ENCODE measurements at places on chromosomes 6 and 20.
A peak's percentile ranks its signal among the peaks of the same experiment; 100 is the strongest.

DNA sequence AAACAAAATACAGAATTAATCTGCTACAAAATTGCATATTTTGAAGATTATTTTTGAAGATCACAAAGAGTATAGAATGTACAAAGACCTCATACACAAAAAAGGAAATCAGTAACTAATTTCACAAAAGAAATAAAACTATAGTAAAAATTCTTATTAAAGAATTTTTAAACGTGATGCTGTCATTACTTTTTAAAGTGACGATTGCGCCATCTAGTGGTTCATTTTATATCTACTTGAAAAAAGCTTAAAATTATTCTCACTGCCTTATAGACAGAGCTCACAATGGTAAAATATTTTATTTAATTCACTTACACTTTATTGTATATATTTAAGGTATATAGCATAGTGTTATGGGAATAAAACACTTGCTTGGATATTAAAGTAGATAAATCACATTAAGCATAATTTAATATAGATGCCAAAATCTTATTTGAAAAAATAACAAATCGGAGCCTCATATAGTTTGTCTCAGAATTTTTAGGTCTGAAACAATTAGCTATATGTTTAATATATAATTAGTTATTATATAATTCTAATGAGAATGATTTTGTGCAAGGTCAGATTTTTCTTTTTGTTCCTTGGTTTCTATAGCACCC is 128.8 kb downstream of the PHF3 start:
- DNase-seq, result no peak

- peak; percentile 85 for DNase-seq
Measured at GRCh38 chr20:13355941-13356486, 134.9 kb downstream of the ISM1 start.

GRCh38 chr20:15814911-15815310 is 758.3 kb downstream of the KIF16B start:
- no peak for DNase-seq

GRCh38 chr6:16776394-16777017 is 15.2 kb upstream of the ATXN1 start:
- peak; percentile 50 for DNase-seq

DNA sequence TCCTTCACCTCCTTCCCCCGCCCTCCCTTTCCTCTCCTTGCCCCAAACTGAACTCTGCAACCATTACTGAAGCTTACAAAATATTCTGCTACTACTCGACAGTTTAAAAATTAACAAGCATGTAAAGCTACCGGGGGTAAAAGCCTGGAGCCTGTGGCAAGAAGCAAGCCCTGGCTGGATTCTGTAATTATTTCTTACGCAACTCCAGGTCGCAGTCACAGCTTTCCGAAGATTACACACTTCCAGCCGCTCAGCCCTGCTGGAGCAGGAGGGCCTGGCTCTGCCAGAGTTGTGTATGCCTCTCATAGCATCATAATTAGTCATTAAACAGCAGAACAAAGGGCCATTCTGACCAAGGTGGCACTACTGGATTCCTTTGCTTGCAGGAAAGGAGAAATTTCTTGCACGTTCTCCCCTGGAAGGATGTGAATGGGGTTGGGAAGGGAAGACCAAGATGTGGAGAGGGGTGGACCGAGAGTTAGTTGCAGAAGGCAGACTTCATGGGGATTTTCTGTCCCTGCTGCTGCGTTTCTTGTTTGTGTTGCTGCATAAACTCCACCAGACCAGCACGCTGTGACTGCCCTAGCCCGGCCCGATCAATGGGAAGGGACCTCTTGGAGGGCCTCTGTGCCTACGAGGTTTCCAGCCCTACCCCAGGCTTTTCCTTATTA is 23.6 kb downstream of the FOXQ1 start:
- DNase-seq, result no peak

DNA sequence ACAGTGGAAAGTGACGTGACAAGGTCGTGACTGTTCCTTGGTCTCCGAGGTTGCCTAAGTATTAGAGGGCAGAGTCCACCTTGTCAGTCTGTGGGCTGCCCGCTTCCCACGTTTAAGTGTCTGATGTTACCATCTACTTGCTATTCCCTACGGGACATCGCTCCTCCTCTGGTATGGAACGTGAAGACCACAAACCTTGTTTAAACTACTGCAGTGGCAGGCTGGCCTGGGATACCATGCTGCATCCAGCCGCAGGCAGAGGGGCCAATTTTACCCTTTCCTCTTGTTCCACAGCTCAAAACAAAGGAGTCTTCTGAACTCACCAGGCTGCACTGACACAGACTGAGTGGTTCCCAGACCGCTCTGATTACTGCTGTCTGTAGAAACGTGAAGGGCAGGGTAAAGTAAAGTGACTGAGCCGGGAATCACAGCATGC is 275.9 kb downstream of the FOXC1 start:
- no peak for DNase-seq

GRCh38 chr20:56069016-56069415 is 63.7 kb upstream of the CBLN4 start:
- no peak for DNase-seq

GRCh38 chr6:74853991-74854390 is 351.9 kb downstream of the COL12A1 start:
- DNase-seq, result no peak

DNA sequence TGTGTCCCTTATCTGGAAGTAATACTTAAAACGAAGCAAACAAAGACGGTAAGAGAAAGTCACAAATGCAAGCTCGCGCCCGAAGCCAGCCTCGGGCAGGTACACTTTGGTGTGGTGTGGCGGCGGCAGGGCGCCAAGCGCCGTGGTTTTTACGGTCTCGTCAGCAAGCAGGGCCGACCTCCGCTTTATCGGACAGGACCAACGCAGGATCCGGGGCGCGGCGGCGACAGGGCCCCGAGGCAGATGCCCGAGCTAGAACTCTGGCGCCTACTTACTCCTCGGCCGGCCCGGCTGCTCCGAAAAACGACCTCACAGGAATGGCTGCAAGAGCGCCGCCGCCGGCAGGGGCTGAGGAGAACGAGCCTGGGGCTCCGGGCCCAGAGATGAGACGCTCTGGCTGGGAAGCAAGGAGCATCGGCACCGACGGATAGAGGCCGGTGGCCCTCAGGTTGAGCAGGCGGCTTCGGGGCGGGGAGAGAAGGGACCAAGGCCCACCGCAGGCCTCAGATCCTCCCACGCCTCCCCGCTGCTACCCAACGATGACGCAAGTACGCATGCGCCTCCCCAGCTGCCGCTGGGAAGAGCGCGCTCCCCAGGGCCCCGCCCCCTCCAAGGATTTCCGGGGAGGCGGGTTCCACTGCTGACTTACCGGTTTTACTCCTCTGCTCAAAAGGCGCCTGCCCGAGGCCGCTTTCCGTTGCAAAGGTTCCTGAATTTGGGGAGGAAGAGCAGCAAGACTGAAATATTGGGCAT is 60.6 kb downstream of the FAM217A start:
- DNase-seq, result peak; percentile 97

GRCh38 chr6:111555036-111555435 is 50.6 kb downstream of the TRAF3IP2 start:
- no peak for DNase-seq

DNA sequence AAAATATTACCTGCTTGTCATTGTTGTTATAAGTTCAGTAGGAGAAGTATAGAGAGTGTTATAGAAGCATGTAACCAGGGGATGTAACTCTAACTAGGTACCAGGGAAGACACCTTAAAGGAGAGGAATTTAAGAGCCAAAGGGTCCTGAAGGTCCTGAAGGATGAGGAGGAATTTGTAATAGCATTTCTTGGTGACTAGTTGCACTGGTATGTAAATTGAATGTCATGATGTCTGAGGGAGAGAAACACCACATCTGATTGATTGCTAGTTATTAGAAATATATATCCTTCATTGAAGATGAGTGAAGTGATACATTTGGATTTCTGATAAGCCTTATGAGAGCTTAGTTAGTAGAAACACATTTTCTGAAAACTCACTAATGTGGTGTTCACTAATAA is 643.8 kb downstream of the RFPL4B start:
- no peak for DNase-seq

DNA sequence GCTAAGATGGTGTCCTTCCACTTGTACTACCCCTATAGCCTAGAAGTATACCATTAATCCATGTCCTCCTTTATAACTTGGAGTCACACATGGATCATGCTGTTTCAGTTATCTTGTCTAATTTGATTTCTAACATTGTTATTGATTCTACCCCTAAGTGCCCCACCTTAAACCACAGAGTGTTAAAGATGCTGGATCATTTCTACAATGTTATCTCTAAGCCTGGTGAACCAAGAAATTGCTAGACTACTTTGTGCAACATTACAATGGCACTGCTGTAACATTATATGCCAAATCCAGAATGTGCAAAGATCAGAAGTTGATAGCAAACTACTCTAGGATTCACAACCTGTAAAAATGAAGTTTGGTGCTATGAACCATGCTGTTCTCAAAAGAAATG is 1.7 kb downstream of the CGA start:
- DNase-seq, result no peak

DNA sequence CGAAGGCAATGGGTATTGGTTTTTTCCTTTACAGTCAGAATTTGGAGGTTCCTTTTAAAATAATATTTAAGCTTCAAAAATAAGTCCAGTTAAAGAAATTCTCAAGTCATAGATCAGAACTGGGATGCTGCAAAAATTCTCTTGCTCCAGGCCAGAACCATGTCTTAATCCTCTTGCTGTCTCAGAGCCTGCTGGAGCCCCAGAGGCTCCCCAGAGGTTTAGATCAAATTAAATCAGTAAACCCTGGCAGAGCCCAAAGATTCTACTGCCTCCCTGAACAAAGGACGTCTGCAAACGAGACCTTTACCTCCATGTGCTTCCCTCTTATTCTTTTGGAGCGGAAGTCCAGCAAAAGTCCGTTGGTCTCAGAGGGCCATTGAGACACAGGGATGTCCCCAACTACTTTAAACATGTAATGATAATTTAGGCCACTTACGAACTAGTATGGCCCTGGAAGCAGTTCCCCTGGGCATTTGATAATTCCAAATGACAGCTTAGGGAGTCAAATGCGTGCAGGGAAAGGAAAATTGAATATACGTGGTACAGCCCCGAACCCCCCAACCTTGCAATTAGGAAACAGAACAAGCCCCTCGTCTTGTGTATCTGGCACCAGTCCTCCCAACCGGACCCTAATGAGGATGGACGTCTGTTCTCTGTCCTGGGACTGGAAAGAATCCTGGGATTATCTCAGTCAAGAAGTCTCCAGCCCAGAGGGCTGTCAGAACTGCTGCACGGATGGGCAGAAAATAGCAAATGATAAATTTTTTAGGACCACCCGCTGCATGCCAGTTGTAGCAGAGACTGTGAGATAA is 31.5 kb downstream of the SULF2 start:
- no peak for DNase-seq

- no peak for DNase-seq
Measured at GRCh38 chr6:134289204-134289575, 28.7 kb downstream of the SGK1 start.

GRCh38 chr6:11812951-11813350 is 34.3 kb upstream of the ADTRP start:
- DNase-seq, result no peak

GRCh38 chr6:140661691-140662090 is 1287.2 kb upstream of the CITED2 start:
- no peak for DNase-seq

DNA sequence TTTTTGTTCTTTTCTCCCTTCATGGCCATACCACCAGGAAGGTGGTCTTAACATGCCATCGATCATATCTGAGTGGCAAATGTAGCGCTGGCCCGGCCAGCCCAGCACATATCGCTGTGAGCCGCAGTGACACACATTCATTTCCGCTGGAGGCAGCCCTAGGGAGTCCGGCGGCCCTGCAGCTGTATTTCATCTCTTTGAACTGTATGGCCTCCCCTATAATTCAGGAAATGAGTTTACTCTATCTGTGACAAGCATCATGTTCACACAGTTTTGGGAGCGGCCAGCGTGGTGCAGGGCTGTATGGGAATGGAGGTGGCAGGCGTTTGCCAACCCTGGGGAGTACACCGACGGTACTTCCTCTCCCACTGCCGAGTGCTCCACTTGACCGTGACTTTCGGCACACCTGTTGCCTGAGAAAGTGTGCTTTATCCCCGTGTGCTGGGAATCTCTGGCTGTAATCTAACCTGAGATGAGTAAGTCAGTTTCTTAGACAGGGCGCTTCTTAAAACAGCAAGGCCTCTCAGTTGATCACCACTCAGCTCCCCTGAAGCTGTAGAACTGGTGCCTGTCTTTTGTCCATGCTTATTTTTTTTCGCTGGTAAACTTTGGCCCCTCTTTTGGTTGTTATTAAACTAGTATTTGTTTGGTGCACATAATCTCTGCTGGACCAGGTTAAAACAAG is 257.1 kb upstream of the TAB2 start:
- DNase-seq, result no peak

GRCh38 chr6:130385064-130385695 is 19.4 kb downstream of the TMEM200A start:
- DNase-seq, result no peak

GRCh38 chr6:91213229-91213901 is 626.5 kb upstream of the MAP3K7 start:
- DNase-seq, result no peak

DNA sequence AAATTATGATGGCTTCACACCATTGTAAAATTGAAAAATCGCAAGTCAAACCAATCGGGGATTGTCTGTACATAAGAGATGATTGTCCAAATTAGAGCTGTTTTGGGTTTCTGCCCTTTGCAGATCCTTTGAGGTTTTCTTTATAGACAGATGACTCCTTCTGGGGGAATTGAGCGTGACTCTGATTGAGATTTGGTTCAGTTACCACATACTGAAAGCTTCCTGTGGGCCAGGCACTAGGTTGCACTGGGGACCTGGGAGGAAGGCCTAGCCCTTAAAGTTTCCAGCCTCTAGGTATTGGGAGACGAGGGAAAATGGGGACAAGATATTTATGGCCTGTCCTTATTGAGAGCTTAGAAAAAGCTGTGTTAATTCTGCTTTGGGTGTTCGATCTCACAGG is 9.2 kb downstream of the VAPB start:
- DNase-seq, result no peak

- no peak for DNase-seq
Measured at GRCh38 chr6:135693811-135694370, 157.6 kb upstream of the PDE7B start.

DNA sequence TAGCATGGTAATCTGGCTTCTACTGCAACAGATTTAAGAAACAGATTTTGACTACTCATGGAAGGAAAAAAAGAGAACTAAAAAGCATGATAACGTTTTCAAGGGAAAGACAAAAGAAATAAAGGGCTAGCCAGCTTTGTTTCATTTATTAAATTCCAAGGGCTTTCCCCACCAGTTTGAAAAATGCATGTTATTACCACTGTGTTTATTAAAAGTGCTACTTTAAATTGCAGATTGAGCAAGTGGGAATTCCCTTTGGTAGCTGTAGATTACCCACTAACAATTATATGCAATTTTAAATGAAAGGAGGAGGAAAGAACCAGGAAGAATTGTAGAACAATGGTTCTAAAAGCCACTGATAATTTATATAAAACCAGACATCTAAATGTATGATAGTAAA is 40.6 kb upstream of the NHSL1 start:
- DNase-seq, result no peak
